ENCODE measurements at places on chromosomes 13 and 19.

DNA sequence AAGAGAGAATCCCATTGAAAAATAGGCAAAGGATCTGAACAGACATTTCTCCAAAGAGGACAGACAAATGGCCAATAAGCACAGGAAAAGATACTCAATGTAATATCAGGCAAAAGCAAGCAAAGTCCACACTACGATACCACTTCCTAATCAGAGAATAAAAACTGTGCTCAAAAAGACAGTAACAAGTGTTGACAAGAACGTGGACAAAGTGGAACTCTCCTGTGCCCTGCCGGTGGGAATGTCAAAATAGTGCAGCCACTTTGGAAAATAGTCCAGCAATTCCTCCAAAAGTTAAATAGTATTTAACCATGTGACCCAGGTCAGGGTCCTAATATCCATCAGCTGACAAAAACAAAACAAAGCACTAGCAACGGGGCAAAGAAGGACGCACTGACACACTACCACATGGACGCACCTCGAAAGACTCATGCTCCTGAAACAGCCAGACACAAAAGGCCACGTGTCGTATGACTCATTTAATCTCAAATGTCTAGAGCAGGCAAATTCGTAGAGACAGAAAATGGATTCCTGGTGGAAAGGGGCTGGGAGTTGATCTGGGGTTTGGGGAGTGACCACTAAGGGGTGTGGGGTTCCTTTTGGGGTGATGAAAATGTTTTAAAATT lies 5.2 kb downstream of the MIER2 start:
- DNase-seq = no peak

DNA sequence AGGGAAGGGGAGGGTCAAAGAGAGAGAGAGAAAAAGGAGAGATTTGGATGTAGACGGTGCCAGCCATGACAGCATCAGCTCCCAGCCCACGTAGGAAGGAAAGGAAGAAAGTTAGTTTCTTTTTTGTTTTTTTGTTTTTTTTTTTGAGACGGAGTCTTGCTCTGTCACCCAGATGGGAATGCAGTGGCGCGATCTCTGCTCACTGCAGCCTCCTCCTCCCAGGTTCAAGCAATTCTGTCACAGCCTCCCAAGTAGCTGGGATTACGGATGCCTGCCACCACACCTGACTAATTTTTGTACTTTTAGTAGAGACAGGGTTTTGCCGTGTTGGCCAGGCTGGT lies 27.6 kb downstream of the ELL start:
- DNase-seq = no peak

DNA sequence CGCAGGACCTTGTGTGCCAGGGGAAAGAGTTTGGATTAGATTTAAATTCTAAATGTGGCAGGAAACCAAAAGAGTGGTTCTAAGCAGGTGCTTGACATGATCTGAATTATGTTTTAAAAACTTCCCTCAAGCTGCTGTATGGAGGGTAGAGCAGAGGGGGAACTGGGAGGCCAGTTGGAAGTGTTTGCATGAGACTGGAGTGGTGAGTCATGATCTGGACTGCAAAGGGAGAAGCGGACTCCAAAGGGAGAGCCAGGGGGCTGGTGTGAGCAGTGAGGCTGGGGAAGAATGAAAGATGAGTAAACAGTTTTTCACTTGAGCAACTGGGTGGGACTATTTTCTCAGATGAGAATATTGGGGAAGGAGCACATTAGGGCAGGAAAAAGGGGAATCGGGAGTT lies 206.1 kb downstream of the DNAJC15 start:
- DNase-seq = no peak

DNA sequence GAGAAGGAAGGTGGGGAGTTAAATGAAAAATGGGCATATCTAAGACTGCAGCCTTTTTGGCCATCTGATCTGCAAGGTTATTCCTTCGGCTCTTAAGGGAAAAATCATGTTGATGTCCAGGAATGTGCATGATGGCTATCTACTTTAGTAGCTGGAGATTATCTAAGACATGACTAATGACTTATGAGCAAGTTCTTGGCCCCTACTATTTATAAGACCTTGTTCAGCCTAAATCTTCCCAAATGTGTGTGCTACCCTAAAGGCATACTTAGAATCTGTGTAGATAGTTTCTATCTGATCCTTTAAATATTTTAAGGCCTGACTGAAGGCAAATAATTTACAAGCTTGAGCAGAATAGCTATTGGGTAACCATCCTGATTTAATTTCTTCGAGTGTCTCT lies 41.8 kb upstream of the CD177 start:
- no peak for DNase-seq

- no peak for DNase-seq
Observed at GRCh38 chr19:1685046-1685445, 32.6 kb upstream of the TCF3 start.

GRCh38 chr19:47487551-47488515 lies 3.8 kb upstream of the KPTN start:
- DNase-seq = no peak

DNA sequence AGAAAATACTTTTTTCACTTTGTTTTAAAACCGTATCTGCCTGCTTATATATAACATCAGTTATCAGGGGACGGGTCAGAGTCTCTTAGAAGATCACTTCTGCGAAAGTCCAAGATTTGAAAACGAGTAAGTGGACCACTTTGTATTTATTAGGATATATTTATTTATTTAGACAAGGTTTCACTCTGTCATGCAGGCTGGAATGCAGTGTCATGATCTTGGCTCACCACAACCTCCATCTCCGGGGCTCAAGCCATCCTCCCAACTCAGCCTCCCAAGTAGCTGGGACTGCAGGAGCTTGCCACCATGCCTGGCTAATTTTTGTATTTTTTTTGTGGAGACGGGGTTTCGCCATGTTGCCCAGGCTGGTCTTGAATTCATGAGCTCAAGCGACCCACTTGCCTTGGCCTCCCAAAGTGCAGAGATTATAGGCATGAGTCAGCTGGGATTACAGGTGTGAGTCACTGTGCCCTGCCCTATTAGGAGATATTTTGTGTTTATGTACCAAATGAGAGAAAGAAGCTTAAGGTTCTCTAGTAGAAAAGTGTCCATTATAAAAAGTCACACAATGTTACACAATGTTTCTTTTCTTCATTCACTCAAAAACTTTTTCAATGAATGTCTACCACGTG lies 39.5 kb downstream of the RASL11A start:
- no peak for DNase-seq

- no peak for DNase-seq
Observed at GRCh38 chr13:77810878-77811277, 107.8 kb downstream of the EDNRB start.

GRCh38 chr13:79034341-79034740 lies 371.7 kb downstream of the RBM26 start:
- no peak for DNase-seq

- no peak for DNase-seq
Observed at GRCh38 chr19:13436352-13436751, 69.9 kb downstream of the CACNA1A start.

- no peak for DNase-seq
Observed at GRCh38 chr13:37407156-37407555, 191.4 kb downstream of the POSTN start.

DNA sequence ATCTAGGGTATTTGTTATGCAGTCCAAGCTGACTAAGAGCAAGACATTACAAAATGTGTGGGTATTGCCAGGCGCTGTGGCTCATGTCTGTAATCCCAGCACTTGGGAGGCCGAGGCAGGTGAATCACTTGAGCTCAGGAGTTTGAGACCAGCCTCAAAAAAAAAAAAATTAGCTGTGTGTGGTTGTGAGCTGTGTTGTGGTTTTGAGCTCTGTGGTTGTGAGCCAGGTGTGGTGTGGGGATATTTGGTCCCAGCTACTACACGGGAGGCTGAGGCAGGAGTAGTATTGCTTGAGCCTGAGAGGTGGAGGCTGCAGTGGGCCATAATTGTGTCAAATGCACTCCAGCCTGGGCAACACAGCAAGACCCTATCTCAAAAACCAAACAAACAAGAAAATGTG lies 5.6 kb upstream of the KEAP1 start:
- no peak for DNase-seq

DNA sequence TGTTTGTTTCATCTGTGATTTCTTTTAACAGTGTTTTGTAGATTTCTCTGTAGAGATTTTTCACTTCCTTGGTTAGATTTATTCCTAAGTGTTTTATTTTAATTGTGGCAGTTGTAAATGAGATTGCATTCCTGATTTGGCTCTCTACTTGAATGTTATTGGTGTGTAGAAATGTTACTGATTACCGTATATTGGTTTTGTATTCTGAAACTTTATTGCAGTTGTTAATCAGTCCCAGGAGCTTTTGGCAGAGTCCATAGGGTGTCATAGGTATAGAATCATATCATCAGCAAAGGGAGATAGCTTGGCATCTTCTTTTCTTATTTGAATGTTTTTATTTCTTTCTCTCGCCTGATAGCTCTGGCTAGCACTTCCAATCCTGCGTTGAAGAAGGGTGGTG lies 1386.7 kb downstream of the SLITRK5 start:
- DNase-seq = no peak

DNA sequence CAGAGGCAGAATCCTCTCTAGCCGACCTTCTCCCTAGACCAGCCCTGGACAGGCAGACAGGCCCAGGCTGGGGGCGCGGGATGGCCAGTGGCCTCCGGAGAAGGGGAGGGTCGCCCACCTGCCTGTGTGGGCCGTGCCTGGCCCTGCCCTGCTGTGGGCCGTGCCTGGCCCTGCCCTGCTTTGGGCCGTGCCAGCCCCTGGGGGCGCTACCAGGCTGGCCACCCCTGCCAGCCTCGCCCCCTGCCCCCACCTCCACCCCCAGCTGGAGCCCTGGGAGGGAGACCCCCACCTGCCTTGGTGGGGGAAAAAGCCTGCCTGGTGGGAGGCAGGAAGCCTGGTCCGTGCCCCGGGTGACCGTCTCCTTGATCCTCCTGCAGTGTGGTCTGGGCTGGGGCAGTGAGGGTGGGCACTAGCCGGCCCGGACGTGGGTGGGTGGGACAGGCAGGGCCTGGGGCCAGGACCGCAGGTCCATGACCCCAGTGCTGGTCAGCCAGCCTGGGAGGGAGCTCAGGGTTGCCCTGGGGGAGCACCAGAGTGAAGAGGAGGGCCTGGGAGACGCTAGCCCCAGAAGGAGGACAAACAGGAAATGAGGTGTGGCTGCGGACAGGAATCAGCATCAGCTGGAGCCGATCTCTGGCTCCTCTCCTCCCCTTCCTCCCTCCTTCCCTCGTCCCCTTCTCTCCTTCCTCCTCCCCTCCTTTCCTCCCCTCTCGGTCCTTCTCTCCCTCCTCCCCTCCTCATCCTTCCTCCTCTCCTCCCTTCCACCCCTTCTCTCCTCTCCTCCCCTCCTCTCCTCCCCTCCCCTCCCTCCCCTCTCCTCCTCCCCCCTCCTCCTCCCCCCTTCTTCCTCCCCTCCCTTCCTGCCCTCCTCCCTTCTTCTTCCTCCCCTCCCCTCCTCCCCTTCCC lies 5.1 kb upstream of the MKNK2 start:
- DNase-seq = no peak

DNA sequence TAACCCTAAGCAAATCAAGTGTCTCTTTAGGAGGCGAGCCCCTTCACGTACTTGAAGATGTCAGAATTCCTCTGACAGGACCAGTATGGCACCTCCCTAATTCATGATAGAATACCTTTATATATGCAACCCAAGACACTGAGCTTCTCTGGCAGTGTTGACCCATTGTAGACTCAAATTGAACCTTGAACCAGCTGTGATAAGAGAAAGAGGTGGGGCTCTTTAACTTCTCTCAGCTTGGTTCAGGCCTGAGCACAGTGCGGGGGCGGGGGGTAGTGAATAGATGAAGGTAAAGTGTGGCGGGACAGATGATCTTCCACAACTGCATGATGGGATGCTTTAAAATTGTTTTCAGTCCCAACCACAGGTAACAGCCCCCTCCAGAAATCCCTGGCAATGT lies 12.1 kb downstream of the MBNL2 start:
- no peak for DNase-seq

DNA sequence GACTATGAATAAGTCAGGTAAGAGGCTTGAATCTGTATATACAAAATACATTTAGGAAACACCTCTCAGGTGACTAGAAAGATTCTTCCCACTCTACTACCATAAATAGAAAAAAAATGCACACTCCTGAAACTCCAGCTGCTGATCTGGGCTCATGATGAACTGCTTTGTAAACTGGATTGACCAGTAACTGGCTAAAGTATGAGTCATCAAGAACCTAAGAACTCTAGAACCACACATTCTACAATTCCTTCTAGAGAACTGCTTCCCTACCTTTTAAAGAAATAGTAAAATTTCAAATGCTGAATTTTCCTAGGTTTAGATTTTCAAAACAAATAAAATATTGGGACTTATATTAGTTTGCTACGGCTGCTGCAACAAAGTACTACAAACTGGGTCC lies 55.2 kb downstream of the ELF1 start:
- no peak for DNase-seq

GRCh38 chr19:11137542-11138384 lies 17.8 kb downstream of the SPC24 start:
- peak; percentile 51 for DNase-seq

- no peak for DNase-seq
Observed at GRCh38 chr19:35355791-35356460, 2.3 kb upstream of the FFAR3 start.

- no peak for DNase-seq
Observed at GRCh38 chr19:2089001-2089711, 7.0 kb downstream of the MOB3A start.

- peak; percentile 64 for DNase-seq
Observed at GRCh38 chr13:109784590-109785140, 1.7 kb downstream of the IRS2 start.

DNA sequence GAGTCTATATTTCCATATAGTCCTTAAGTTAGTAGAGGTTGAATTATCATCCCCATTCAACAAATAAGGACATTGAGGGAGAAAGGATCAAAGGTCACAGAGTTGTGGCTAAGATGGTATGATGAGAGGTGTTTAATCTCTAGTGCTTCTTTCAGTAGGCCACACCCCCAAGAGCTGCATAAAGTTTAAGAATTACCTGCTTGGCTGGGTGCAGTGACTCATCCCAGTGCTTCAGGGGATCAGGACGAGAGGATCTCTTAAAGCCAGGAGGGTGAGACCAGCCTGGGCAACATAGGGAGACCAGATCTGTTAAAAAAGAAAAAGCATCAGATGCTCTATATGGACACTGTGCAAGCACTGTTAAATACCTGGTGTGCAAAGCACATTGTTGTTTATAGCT lies 560.0 kb upstream of the KLHL1 start:
- DNase-seq = no peak

GRCh38 chr13:60143775-60144174 lies 20.0 kb downstream of the DIAPH3 start:
- no peak for DNase-seq

- no peak for DNase-seq
Observed at GRCh38 chr13:50699874-50700663, 143.4 kb downstream of the DLEU7 start.

GRCh38 chr13:95982144-95982543 lies 71.1 kb downstream of the UGGT2 start:
- DNase-seq = no peak

- DNase-seq = no peak
Observed at GRCh38 chr13:75181906-75182305, 300.1 kb downstream of the TBC1D4 start.

DNA sequence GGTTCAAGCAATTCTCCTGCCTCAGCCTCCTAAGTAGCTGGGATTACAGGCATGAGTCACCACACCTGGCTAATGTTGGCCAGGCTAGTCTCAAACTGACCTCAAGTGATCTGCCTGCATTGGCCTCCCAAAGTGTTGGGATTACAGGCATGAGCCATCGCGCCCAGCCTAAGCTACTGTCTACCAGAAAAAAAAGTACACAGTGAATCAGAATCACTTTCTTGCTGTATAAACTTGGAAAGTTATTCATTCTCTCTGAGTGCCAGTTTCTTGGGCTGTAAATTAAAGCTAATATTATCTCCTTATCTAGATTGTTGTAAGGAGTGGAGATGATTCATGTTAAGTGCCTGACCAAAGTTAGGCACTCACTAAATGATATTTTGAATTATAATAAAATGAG lies 242.8 kb downstream of the ENOX1 start:
- DNase-seq = no peak

GRCh38 chr13:27641711-27642502 lies 20.2 kb downstream of the POLR1D start:
- DNase-seq = no peak

Data from activated CD4-positive, alpha-beta T cell treated with anti-CD3 and anti-CD28 coated beads for 4 hours (primary cell).